ENCODE measurements at places on chromosomes 3 and 15. TPM values are rescaled to one million over a fixed set of nuclear protein-coding genes. Genes with fewer than 3 reads are reported as not detected.

- no peak for DNase-seq
Measured at GRCh38 chr15:59521443-59521842, 83.5 kb downstream of the FAM81A start.

Gene CYP8B1
- not detected for polyA plus RNA-seq

- DNase-seq, result no peak
Measured at GRCh38 chr15:23002920-23003319, 22.8 kb upstream of the CYFIP1 start.

DNA sequence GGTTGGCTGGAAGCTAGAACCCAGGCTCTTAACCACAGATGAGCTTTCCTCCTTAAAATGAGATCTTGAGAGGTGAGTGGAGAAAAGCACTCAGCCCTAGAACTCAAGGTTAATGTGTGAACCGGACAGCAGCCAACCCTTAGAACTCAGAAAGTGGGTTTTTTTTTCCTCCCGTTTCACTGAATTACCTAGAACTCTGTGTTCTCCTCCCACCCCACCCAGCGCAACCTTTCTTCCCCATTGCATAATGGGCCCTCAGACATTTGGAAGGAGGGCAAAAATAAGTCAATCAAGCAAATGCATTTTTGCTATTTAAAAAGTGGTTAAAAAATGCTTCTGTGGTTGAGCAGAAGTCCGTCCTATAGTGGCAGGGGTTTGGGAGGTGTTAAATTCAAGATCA is 36.7 kb downstream of the POC1A start:
- no peak for DNase-seq

GRCh38 chr15:98416222-98416855 is 232.0 kb upstream of the IGF1R start:
- no peak for DNase-seq

DNA sequence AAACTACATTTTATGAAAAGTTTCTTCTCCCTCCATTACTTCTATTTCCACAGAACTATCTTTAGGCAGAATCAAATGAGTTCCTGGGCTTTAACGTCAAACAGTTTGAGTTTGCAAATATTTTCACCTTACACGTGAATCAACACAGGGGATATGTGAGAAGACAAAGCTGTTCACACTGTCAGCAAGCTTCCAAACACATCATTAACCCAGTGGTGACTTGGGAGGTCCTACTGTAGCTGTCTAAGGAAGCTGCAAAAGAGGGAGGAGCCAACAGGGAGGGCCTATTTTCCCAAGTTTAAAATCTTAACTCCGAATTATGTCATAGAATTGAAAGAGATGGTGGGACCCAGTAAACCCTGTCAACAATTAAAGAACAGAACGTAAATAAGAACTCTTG is 337.8 kb upstream of the DNAJC19 start:
- no peak for DNase-seq

DNA sequence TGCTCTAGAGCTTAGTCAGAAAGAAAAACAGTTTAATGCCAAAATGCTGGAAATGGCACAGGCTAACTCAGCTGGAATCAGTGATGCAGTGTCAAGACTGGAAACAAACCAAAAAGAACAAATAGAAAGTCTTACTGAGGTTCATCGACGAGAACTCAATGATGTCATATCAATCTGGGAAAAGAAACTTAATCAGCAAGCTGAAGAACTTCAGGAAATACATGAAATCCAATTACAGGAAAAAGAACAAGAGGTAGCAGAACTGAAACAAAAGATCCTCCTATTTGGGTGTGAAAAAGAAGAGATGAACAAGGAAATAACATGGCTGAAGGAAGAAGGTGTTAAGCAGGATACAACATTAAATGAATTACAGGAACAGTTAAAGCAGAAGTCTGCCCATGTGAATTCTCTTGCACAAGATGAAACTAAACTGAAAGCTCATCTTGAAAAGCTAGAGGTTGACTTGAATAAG is 150.5 kb upstream of the LRRFIP2 start:
- DNase-seq, result no peak

Gene IGSF10
- polyA plus RNA-seq, result 10.2 TPM

DNA sequence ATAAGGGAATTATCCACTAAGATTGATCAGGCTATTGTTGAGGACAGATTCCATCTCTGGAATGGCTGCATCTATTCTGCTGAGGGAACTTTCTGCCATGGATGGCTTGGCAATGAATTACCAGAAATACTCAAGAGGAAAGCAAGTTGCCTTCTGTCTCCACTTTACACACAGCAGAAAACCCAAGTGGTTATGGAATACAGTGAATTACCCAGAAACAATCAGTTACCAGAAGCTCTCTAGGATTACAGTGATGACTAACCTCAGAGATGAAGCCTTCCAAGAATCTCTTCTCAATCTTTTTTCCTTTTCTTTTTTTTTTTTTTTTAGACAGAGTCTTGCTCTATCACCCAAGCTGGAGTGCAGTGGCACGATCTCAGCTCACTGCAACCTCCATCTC is 183.3 kb downstream of the WDR76 start:
- DNase-seq, result no peak

Gene TGM4
- not detected for polyA plus RNA-seq

All from brain (organoid and tissue), 16 donors.